ENCODE measurements at places on chromosomes 11 and 22.

- DNase-seq, result no peak
These were observed 48.3 kb downstream of the RPUSD4 start for GRCh38 chr11:126163074-126163700.

DNA sequence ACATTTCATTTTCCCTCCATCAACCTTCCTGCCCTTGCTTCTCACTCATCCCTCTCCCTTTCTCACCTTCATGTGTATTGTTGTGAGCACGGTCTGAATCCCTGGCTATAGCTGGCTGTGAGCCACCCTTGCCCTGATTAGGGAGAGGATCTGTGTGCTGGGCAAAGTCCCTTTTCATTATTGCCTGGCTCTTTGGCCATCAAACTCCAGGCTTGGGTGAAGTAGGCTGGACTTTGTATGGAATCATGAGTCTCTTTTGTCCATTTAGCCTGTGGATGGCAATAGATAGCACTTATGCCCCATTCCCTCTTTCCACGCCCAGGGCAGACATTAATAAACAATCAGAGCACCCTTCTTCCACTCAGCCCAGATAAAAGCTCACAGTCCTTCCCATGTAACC, 6.7 kb downstream of the MYO18B start:
- no peak for DNase-seq

DNA sequence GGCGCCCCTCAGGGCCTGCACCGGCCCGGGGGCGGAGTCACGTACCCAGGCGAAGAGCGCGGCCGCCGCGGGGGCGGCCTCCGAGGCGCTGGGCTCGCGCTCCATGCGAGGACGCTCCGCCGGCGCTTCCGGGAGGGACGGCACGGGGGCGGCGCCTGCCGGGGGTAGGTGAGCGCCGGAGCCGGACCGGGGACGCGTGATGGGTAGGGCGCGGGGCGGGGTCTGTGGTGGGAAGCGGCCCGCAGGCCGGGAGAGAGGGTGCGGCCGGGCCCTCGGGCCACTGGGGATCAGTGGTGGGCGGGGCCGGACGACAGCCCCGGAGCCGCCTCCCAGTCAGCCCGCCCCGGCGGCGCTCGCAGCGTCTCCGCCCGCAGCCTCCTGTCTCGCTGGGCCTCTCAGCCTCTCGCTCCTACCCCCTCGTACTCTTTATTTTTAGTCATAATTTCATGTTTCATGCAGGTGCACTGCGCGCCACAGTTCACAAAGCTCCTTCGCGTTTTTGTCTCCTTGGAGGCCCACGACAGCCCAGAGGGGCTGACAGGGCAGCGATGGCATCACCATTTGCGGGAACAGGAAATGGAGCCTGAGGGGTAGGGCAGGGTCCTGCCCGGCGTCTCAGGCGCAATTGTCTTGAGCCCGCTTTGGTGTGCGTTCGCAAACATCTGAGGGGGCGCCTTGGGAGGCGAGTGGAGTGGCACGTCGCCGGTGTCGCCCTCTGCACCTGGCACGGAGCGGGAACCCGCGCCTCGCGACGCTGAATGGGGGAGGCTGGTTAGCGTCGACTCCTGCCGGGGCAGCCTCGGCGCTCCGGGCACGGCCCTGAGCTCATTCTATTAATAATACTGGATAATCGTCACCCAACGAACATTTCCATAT, at the start of gene SERGEF:
SERGEF (minus strand) TSS at position 142 of the 876 bp plus-strand sequence; CDS start at position 105, 37 bp downstream.
- DNase-seq, result peak; percentile 77

DNA sequence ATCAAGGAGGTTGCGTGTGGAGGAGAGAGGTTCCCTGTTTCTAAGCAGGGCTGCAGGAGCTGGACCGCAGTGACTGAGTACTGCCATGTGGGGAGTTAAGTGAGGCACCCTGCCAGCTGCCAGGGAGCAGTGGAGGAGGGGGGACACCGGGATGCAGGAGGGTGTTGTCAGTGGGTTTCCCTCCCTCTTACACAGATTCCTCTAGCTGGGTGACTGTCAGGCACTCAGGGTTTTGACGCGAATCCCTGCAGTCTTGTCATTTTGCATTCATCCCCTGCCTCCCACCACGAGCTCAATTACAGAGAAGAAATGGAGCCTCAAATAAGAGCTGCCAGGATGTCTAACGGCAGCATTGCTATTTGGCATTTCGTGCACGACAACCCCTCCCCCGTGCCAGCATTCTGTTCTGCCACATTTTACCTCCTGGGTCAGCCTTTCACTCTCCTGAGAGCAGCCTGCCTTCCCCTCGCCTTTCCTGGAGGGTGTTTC, 119.8 kb upstream of the SORL1-AS1 start:
- no peak for DNase-seq

DNA sequence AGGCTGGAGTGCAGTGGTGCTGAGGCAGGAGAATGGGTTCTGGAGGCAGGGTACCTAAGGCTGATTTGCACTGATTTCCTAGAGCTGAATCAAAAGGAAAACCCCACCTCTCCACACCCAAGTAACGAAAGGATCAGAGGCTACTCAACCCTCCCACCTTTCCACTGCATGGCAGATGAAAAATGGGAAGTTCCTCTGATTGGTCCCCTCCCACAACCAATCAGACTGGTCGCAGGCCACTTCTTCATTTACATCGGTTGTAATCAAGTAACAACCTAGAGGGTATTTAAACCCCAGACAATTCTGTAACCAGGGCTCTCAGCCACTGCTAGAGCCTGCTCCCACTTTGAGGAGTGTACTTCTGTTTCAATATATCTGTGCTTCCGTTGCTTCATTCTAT, 18.6 kb upstream of the PARVB start:
- no peak for DNase-seq

DNA sequence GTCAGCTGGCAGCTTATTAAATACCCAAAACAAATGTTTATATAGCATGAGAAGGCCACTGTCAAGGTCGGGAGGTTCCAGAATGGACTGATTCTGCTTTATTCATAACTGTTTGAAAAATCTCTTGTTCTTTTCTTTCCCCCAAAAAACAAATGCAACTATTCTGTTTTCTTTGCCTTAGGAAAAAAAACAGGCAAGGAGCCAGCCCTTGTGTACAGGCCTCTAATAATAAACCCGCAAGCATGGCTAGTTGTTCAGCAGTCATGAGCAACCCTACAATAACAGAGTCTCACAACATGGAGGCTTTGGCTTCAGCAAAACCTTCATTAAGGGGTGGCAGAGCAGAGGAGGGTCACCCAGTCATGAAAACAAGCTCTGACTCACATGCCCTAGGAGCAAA, 191.7 kb downstream of the KIRREL3 start:
- no peak for DNase-seq

GRCh38 chr22:32771756-32772155, 29.7 kb upstream of the TIMP3 start:
- no peak for DNase-seq

GRCh38 chr22:23020659-23021293, 49.5 kb upstream of the GNAZ start:
- no peak for DNase-seq

DNA sequence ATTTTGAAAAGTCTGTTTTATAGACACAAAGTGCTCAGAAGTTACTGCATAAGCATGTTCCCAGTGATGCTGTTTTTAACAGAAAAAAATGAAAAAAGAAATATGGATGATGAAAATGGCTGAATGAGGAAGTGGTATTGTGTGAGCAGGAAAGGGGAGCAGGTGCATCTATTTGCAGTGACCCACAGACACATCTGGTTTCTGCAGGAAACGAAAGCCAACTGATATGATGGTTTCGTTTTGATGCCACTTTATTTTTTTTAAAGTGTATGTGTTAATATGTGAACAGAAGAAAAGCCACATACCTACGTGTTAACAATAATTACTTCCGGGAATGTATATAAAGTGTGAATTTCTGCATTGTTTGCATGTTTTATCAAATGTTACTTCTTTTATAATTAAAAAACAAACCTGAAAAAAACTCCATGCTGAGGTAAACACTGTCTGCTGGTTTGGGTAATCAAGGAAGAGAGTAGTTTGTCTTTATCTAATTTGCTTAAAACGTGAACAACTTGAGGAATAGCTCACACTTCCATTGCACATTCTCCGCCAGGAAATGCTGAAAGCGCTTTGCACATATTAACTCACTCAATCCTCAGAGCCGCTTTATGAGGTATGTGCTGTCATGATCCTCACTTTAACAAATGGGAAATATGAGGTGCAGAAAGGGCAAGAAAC, 1335.9 kb downstream of the TBC1D22A start:
- DNase-seq, result no peak

DNA sequence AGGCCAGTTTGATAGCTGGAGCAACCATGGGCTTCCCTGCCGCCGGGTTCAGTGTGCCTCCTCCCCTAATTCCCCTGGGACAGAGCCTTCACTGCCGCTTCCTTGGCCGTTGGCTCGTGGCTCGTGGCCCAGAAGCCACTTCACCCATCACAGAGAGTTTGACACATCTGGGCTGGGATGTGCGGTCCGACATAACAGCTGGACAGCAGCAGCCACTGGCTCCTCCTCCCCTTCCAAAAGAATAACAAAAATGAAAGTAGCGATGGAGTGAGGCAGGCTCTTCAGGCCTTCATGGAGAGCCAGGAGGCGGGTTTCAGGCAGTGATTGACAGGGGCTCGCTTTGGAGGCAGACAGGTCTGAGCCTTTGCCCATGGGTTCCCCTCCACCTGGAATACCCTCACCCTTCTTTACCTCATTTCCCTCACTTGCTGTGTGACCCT, 8.2 kb downstream of the CREB3L1 start:
- no peak for DNase-seq

GRCh38 chr22:25038239-25038638, 85.7 kb downstream of the KIAA1671 start:
- no peak for DNase-seq

DNA sequence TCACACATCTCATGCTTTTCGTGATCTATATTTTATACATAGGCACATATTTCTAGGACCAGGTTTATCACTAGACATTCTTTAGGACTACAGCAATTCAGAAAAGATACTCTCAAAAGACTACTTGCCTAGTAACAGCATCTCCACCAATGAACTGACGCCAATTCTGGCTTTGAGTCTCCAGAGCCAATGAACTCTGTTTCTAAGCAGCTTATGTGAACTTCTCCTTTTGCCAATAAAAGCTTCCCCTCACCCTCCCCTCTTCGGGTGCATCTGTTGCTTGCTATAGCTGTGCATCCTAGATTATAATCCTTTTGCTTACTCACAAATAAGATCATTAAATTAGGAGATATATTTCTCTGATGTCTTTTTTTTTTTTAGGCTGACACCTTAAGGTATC, 11.4 kb upstream of the ANKK1 start:
- no peak for DNase-seq

GRCh38 chr22:35306350-35306967, 6.8 kb downstream of the TOM1 start:
- no peak for DNase-seq

DNA sequence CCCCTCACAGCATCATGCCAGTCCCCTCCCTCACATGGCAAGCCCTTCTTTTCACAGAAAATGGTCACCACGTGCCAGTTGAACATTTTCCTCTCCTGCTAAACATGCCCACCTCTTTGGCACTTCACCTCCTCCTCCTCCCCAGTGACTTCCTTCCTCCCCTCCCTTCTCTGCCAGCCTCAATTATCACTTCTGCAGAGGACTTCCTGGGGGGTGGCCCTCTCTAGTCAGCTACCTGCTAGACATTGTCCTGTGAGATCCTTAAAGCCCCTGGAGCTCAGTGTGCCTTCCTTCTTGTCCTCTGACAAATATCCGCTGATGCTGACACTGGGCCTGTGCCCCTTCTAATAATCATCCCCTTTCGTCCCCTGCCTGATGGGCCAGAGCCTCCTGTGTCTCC, 43.2 kb upstream of the E2F8 start:
- DNase-seq, result no peak

DNA sequence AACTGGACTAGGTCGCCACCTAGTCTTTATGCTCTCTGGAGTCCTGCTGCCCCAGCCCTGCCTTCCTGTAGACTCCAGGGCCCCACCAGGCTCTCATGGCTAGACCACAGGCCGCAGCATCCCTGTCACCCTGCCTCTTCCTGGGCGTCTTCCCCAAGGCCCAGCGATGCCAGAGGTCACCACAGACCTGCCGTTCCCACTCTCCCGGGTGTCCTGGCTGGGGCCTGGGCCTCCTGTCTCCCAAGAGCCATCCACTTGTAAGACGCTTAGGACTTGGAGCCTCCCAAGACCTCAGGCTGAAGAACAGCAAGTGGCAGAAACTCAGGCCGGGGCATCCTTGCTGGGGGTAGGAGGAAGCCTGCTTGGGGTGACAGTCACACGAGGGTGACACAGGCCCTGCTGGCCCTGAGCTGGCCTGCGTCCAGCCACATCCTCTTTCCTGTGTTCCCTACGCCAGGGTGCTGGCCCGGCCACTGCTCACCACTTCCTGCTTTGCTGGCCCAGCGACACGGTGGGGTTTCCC, 2.0 kb upstream of the TCIRG1 start:
- no peak for DNase-seq

- DNase-seq, result no peak
These were observed 115.1 kb upstream of the RASSF10 start for GRCh38 chr11:12893787-12894672.

DNA sequence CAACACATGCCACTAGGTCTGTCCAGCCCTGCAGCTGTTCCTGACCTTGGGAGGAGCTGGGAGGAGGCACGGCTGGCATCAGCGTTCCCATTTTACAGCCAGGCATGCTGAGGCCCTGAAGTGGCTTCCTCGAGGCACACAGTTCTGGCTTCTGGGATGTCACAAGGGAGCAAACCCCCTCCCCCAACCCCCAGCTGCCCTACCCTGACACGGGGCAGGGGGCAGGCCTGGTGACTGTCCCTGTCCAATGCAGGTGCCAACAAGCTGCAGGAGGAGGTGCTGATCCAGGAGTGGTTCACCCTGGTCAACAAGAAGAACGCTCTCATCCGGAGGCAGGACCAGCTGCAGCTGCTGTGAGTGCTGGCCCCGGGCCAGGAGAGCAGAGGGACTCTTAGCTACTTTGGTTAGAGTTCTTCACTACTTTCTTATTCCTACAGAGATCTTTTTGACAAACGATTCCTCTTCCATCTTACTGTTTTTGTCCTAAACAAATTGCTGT, 5.3 kb downstream of the KCNK7 start:
- DNase-seq, result no peak

- no peak for DNase-seq
These were observed 798.7 kb downstream of the TBC1D22A start for GRCh38 chr22:47561115-47561675.

- DNase-seq, result no peak
These were observed 335.7 kb downstream of the DDX10 start for GRCh38 chr11:109000531-109000930.

- no peak for DNase-seq
These were observed 1234.0 kb downstream of the TBC1D22A start for GRCh38 chr22:47996446-47996857.
